ENCODE measurements at places on chromosomes 2 and 18.

DNA sequence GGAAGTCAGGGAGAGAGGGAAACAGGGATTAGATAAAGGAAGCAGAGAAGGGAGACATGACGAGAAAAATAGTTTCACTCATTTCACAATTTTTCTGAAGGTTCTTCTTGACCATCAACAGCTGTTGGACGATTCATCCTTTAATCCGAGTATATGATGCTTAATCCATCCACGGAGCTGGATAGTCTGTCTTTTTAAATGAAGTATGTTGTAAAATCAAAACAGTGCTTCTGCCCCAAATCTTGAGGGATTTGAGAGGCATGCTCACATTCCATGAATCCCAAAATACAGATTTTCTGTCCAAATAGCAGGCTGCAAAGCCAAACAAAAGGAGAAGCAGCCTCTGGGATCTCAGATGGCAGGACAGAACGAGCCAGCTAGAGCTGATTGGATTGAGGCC, 47.5 kb downstream of the EPAS1 start:
- DNase-seq = no peak

GRCh38 chr2:70141902-70142589, 48.8 kb downstream of the C2orf42 start:
- DNase-seq = no peak

DNA sequence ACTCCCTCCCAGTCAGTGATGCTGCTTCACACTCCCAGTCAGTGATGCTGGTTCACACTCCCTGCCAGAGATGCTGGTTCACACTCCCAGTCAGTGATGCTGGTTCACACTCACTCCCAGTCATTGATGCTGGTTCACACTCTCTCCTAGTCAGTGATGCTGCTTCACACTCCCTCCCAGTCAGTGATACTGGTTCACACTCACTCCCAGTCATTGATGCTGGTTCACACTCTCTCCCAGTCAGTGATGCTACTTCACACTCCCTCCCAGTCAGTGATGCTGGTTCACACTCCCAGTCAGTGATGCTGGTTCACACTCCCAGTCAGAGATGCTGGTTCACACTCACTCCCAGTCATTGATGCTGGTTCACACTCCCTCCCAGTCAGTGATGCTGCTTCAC, 34.3 kb upstream of the KCNG2 start:
- DNase-seq = no peak

DNA sequence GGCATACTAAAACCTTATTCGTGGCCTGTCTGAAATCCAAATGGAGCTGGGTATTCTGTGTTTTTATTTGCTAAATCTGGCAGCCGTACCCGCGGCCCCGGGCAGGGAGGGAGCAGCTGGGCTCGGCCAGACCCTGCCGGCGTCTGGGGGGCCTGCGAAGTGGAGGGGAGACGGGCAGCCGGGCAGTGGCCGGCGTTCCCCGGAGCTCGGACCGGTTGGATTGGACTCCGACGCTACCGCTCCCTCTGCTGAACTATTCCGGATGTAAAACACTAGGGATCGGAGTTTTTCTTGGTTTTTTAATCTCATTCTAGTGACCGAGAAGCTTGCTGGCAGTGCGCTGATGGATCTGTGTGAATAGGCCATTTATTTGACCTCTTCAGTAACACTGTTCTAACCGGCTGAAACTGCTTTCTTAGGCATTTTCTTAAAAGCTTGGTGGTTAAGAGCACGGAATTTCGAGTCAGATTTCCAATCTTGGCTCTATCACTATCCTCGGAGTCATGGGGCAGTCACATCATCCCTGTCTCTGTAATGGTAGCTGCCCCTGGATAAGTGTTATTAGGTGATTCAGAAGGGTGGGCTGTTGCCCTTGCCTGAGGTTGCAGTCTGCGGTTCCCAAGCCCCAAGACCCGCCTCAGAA, 694 bp downstream of the UNC50 start:
- peak; percentile 26 for DNase-seq

GRCh38 chr2:20220806-20221554, 4.0 kb downstream of the SDC1 start:
- DNase-seq = no peak

DNA sequence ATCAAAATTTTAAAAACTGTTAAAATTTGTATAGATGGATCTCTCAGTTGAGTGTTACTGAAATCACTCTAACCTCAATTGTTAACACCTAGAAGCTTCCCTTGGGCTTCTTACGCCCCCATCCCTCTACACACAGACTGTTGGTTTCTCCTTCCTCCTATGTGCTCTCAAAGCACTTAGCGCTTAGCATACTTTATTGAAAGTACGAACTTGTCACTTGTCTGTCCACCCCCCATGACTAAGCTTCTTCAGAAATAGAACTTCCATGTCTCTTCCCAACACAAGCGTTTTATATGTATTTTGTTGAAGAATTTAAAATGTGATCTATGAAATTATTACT, 441 bp downstream of the MPHOSPH10 start:
- peak; percentile 13 for DNase-seq

GRCh38 chr18:3604498-3605408, 154.8 kb downstream of the TGIF1 start:
- DNase-seq = peak; percentile 77

- no peak for DNase-seq
Observed at GRCh38 chr2:127675331-127676261, at the start of gene LIMS2. Gene LIMS2, minus strand, starts transcription at chr2:127675530. Its CDS starts 506 bp downstream, at chr2:127675024.

Data from pons (tissue), 1 donor.